ENCODE measurements at places on chromosomes 4 and X.
A peak's percentile ranks its signal among the peaks of the same experiment; 100 is the strongest.

GRCh38 chr4:56370377-56370776 lies 16.9 kb downstream of the AASDH start:
- DNase-seq = no peak

- no peak for DNase-seq
These were observed 23.6 kb upstream of the PPP2R3B start for GRCh38 chrX:410296-410695.

DNA sequence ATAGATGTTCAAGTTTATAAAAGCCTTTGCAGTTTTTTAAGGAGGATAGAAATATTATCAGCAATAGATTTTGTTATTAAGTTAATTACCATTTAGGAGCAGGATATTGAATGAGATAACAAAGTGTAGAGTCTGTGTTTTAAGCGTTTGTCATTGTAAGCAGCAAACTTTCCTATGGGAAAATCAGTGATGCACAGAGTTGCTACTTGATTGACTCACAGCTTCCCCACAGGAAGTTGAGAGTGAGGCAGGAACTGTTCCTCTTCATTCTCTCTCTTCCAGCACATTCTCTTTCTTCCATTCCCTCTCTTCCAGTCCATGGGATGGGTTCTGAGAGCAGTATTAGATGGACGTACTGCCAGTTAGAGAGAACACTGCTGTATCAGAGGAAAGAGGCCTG lies 867.7 kb upstream of the AGA start:
- DNase-seq = no peak

GRCh38 chr4:158836002-158836369 lies 67.2 kb downstream of the FNIP2 start:
- DNase-seq = no peak

- no peak for DNase-seq
These were observed 246.8 kb downstream of the ADGRL3 start for GRCh38 chr4:61446941-61447340.

- no peak for DNase-seq
These were observed 53.2 kb upstream of the C4orf54 start for GRCh38 chr4:99710681-99711345.

DNA sequence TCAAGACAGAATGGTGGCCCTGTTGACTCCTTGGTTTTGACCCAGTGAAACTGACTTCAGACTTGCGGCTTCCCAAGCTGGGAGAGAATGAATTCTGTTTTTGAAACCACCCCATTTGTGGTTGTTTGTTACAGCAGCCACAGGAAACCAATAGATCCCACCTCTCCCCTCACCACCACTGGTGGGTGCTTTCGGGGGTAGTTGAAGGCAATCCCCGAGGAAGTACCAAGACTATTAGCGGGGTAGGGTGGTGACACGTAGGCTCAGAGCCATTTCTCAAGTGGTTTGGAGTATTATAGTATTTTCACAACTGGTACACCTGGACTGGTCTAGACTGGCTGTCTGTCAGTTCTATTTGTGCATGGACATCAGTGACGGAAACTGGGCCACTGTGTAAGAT lies 189.1 kb upstream of the RBPJ start:
- DNase-seq = peak; percentile 4

GRCh38 chr4:81607950-81608349 lies 136.2 kb upstream of the RASGEF1B start:
- no peak for DNase-seq

DNA sequence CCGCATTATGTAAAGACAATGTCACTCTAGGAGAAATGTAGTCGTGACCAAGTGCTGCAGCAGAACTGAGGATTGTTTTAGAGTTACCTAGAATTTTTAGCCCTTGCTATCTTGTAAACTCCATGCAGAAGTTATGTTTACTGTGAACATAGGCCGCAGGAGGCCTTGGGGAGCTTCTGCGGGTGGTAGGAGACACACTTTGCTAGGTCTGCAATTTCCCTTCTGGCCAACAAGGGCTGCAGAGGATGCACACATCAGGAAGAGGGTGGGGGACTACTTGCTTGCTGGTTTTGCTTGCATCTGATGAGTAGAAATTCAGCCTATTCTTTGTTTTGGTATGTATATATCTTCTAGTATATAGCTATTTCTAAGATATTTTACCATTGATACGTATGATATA lies 23.1 kb downstream of the BANK1 start:
- DNase-seq = no peak

DNA sequence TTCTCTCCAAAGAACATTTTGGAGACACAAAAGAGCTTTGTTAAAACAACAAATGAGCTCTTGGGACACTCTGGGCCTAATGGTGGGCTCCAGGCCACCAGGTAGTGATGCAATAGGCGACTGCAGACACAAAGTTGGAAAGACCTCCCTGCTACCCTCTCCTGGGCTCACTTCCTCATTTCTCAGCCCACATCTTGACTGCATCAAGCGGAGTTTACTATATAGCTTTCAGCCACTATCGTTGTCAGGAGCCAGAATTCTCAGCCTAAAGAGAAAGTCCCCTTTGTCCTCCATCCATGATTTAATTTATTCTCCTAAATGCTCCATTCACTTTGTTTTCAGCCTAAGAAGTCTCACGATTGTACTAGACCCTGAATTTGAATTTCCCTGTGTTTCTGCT lies 114.9 kb downstream of the EFHC2 start:
- no peak for DNase-seq

DNA sequence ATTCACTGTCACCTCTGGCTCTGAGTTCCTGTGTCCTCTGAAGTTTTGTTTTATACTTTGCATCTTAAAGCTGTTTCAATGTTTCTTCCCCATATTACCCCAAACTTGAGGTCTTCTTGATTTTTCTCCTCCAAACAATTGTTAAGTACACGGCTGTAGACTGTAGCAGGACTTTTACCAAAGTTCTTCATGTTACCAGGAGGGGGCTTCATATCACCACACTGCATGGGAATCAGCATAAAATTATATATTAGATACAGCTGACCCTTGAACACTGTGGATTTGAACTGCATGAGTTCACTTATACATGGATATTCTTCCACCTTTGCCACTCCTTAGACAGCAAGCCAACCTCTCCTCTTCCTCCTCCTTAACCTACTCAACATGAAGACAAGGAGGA lies 56.6 kb downstream of the SPATA18 start:
- no peak for DNase-seq

DNA sequence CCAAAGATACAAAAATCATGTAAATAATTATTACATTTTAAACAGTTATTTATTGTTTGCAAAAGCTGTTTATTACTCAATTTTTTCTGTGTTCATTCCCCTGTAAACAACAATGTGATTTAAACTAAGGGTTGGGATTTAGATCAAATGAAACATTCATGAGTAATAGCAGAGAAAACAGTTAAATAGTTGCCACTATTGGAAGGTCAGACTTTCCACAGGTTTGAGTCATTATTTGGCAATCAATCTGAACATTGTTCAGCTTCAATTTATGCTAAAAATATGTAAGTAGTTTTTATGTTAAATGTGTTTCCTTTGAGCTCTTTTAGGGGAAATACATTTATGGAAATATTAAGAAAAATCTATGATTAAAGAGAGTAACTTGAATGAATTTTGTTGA lies 144.9 kb downstream of the STIM2 start:
- DNase-seq = no peak

DNA sequence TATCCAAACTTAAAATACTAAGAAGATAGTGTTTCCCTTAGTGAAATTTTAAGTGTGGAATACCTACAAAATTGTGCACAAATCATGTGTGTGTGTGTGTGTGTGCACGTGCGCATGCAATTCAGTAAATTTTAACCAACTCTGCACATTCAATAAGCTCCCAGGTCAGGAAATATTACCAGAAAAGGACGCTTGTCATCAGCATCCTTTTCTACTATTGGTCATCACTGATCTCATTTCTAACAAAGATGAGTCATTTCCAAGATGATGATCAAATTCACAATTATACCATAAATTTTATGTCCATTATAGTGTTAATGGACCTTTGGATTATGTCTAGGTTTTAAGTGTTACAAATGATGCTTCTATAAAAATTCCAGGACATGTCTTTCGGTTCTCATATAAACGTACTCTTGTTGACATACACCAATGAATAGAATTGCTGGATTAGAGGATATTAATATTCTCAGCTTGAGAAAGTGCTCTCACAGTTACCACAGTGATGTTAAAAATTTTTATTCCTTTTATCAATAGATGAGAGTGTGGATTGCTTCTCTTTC lies 560.9 kb upstream of the AGA start:
- DNase-seq = no peak

DNA sequence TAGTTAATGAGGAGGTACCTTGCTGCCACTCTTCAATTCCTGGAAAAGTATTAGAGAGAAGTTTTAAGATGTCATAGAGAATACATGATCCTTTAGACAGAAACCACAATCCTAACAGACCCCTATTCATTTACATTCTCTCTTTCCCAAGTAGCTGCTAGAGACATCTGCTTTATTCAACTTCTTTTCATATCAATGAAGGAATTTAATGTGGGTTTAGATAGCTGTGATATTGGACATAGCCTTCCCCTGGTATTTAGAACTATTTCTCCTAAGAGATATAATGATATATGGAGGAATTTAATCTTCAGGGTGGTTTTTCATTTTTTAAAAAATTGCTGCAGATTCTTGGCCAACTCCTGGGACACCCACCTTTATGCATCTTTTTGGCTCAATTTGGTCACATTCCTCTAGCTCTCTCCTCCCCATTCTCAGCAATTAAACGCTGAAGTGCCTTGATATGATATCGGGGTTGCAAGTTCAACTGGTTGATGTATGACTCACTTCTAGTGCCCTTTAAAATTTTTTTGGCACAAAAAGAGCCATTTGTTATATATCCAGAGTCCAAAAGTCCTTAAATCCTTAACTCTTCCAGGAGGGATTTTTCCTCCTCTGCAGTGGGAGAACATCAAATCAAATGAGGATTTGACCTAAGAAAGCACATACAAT lies 57.6 kb downstream of the DOCK11 start:
- DNase-seq = no peak

DNA sequence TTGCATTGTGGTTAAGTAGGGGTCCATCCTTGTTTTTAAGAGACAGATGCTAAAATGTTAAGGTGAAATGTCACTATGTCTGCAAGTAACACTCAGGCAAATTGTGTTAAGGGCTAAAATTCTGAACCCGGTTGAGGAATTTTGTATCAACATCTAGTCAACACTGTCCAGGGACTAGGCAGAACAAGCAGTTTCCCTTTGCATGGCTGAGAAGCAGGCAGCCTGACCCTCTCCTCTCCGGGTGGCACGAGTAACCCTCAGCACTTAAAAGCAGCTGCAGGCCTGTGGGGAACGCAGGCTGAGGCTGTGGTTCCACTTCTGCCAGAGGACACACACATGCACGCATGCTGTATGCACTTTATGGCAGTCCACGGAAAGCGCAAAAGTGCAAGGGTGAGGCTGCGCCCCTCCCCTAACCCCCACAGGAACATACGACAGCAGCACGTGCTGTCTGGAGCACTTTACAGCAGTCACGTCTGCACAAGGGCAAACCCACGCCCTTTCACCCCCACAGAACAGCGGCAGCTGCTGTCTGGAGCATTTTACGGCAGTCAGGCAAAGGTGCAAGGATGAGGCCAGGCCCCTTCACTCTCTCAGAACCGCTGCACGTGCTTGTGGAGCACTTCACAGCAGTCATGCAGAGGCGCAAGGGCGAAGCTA lies 619 bp upstream of the MPC1L start:
- DNase-seq = no peak

DNA sequence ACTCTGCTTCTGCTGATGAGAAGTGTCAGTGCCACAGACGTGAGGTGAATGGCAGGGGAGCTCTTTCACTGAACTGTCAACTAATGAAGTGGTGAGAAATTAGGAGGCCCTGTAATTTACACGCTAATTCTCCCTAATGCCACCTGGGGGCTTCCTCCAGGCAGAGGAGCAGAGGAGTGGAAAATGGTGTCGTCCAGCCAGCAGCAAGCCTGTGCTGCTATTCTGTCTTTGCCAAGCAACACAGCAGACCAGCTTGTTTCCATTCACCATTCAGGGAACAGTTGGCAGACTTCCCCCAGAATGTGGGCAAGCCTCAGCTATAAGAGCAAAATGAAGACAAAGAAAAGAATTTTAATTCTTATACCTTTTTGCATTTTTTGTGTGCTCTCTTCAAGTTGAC lies 245.2 kb upstream of the TET2 start:
- DNase-seq = no peak

- no peak for DNase-seq
These were observed 10.9 kb upstream of the GATB start for GRCh38 chr4:151771664-151772063.

DNA sequence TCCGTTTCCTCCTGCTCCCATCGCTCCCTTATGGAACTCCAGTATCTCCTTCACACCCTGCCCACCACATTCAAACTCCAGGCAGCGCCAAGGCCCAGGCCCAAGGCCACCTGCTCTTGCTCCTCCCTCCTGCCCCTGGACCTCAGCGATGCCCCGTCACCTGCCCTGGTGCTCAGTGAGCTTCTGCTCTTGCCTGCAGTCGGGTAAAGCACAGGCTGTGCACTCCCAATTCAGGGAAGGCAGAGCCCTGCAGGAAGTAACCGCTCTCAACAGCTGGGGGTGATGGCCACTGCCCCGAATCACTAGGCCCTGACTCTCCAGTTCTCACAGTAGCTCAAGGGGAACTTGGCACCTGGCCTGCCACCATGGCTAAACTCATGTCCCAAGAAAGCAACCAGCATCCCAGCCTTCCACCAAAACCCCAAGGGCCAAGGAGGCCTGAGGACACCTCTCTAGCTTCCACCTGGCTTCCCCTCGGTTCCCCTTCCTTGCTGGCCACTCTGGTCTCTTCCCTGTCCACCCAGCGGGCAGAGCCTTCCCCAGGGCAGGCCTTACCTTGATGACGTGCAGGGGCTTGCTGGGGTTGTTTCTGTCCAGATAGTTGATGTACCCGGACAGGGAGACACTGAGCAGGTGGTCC lies 29.3 kb downstream of the WDR1 start:
- no peak for DNase-seq

DNA sequence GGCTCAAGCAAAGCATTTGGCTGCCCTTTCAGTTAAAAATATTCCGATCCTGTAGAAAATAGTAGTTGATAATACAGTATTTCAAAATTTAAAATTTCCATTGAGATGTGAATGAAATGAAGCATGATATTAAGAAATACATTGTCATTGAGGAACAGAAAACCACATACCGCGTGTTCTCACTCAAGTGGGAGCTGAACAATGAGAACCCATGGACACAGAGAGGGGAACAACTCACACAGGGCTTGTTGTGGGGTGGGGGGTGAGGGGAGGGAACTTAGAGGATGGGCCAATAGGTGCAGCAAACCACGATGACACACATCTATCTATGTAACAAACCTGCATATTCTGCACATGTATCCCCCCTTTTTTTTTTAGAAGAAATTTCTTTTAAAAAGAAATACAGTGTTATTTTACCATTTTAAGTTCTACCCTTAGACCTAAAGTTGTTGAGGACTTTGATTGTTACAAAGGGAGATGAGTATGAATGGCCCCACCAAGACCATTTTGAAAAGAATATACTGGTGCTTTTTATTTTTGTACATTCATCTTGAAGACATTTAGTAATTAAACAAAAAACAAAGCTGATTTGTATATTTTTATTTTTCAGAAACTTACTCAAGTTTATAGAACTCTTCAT lies 52.0 kb upstream of the IL13RA1 start:
- no peak for DNase-seq

All from stimulated activated CD4-positive, alpha-beta T cell treated with anti-CD3 and anti-CD28 coated beads, Interleukin-1b, Interleukin-23, amount 100 ng/mL, for 1 hour (primary cell).